T-helper 17 cell (primary cell): ENCODE measurements at places on chromosomes 2 and 18. TPM values are rescaled to one million over a fixed set of nuclear protein-coding genes. Genes with fewer than 3 reads are reported as not detected.

Gene MDH1B
- not detected for total RNA-seq

Gene ANKRD29
- total RNA-seq = 0.26 TPM

Gene SATB2
- 0.29 TPM for total RNA-seq

Gene NFATC1
- total RNA-seq = 77.8 TPM

Gene SP100
- total RNA-seq = 220 TPM

Gene VWC2L
- total RNA-seq = not detected

Gene FSHR
- not detected for total RNA-seq

- peaks cover 2% of the 10 kb centered on the region for H3K36me3 ChIP-seq
- no peak overlapping the region for H3K27ac ChIP-seq
- peaks cover 31% of the 10 kb centered on the region for H3K27me3 ChIP-seq
- H3K4me1 ChIP-seq = peaks cover 13% of the 10 kb centered on the region
- H3K4me3 ChIP-seq = peak overlapping the region; percentile 3
- DNase-seq = no peak
These were observed 76.9 kb upstream of the SMAD2 start for GRCh38 chr18:48007381-48007780.

GRCh38 chr2:237642038-237642734 lies 14.8 kb downstream of the LRRFIP1 start:
- peaks cover 25% of the 10 kb centered on the region for H3K27me3 ChIP-seq
- H3K4me1 ChIP-seq = peaks cover 3% of the 10 kb centered on the region
- DNase-seq = no peak
- H3K4me3 ChIP-seq = no peak overlapping the region

DNA sequence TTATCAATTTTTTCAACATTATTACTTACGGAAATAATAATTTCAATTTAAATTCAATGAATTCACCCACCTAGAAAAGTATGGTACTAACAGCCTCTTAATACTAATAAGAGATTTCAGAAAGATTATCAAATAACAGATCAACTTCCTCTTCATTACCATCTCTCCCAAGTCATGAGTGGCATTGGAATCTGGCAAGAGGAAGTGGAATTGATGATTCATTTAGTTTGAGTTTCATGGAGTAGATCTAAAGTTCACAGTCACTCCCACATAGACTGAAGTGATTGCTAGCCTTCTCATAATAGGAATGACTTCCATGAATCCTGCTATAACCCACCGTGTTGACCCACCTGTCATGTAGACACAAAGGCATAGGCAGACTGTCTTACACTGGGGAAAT lies 77.7 kb upstream of the WDR75 start:
- no peak for DNase-seq
- no peaks in the 10 kb centered on the region for H3K36me3 ChIP-seq
- H3K4me1 ChIP-seq = no peaks in the 10 kb centered on the region
- H3K27me3 ChIP-seq = no peaks in the 10 kb centered on the region

DNA sequence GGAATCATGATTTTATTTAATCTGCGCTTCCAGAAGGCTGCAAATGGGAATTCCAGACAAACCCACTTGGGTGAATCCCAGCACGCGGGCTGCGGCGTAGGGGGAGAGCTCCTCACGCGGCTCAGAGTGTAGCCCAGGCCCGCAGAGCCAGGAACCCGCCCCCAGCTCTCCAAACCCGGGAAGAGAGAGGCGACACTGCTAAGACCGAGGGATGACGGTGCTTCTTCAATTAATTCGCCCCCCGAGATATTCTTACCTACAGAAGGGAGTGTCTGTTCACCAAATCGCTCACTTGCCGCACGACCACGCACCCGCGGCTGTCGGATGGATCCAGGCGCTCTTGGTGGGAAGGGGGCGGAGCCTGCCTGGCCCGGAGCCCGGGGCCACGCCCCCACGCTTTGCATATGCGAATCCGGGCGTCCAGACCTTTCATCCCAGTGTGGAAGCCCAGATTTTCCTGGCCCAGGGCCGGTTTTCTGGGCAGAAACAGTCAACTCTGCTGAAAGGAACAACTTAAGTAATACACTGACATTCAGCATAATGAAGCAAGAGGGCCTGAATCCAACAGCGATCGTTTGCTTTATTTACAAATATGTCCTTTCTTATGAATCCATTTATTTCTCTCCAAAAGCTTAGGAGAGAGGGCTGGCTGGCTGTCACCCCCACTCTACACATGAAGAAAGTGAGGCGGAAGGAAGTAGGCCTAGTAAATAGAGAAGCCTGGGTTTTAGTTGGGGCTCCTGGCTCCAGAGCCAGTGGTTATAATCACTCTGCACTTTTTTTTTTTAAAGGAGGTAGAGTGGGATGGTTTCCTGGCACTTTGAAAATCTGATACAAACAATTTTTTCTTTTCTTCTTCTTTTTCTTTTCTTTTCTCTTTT lies at the start of gene SLC19A3:
SLC19A3 (minus strand) TSS at position 342 of the 881 bp plus-strand sequence. CDS start 15,710 bp downstream, outside the sequence.
- H3K27ac ChIP-seq = no peak within 1 kb of the TSS
- DNase-seq = no peak
- H3K4me3 ChIP-seq = peak within 1 kb of the TSS; percentile 59
- H3K36me3 ChIP-seq = no peaks in the 10 kb centered on the region

DNA sequence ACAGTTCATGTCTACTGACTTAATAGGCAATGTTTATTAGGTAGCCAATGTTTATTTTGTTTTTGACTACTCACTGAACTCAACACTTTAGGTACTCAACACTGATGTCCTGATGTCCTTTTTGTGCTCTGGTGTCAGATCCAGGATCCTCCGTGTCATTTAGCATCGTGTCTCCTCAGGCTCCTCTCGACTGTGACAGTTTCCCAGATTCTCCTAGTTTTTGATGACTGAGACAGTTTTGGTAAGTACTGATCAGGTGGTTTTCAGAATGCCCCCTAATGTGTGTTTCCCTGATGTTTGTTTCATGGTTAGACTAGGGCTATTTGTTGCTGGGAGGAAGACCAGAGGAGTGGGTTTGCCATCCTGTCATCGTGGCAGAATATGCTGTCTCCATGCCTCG lies 719.7 kb upstream of the SOX11 start:
- H3K4me1 ChIP-seq = no peaks in the 10 kb centered on the region
- H3K36me3 ChIP-seq = no peaks in the 10 kb centered on the region
- no peak overlapping the region for H3K4me3 ChIP-seq
- no peak overlapping the region for H3K27ac ChIP-seq
- no peak for DNase-seq

DNA sequence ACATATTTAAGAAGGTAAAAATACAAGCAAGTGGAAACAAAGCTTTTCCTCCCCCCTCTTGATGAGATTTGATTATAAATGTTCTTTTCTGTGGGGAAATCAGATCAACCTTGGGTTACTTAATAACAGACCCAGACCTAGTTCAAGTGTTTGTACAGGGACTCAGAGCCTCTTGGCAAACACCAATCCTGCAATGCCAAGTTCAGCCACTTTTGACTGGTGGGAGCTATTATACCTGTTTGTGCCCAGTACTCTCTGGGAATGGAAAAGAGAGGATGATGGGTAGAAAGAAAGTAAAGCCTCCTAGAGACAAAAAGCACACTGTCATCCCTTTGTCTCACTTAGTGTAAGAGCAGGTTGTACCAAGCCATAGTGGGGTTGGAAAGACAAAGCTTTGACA lies 63.8 kb upstream of the EPHA4 start:
- H3K4me3 ChIP-seq = no peak overlapping the region
- peaks cover 7% of the 10 kb centered on the region for H3K27me3 ChIP-seq
- H3K27ac ChIP-seq = no peak overlapping the region
- no peaks in the 10 kb centered on the region for H3K4me1 ChIP-seq
- no peak for DNase-seq

GRCh38 chr2:128579825-128580224 lies 261.2 kb upstream of the HS6ST1 start:
- H3K4me3 ChIP-seq = no peak overlapping the region
- H3K36me3 ChIP-seq = peaks cover 2% of the 10 kb centered on the region
- no peak overlapping the region for H3K27ac ChIP-seq
- H3K4me1 ChIP-seq = no peaks in the 10 kb centered on the region
- DNase-seq = no peak

DNA sequence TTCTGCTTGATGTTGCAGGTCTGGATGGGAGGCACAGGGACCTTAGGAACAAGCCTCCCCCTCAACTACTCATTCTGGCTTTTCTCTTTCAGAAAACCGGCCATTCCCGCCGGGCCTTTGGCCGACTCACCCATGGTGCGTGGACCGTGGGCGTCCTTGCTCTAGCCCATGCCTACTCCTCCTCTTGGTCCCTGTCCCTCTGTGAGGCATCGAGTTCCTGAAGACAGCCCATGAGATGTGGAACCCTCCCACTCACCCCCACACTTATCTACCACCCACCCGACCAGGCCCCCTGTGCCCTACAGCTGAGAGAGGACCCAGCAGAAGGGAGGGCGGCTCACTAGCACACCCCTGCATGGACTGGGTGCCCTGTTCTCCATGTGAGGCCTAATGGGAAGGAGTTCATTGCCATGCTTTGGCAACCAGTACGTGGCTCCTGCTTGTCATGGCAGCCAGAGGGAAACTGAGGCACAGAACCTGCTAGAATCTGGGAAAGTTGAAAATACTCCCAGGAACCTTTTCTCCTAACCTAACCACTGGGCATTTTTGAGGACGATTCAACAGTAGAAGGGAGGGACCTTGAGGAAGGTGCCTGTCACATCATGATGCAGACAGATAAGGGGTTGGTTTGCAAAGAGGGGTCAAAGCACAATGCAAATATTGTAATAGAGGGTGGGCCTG lies 8.5 kb downstream of the SPEG start:
- no peak for DNase-seq
- H3K4me1 ChIP-seq = peaks cover 13% of the 10 kb centered on the region
- H3K27me3 ChIP-seq = peaks cover 5% of the 10 kb centered on the region

DNA sequence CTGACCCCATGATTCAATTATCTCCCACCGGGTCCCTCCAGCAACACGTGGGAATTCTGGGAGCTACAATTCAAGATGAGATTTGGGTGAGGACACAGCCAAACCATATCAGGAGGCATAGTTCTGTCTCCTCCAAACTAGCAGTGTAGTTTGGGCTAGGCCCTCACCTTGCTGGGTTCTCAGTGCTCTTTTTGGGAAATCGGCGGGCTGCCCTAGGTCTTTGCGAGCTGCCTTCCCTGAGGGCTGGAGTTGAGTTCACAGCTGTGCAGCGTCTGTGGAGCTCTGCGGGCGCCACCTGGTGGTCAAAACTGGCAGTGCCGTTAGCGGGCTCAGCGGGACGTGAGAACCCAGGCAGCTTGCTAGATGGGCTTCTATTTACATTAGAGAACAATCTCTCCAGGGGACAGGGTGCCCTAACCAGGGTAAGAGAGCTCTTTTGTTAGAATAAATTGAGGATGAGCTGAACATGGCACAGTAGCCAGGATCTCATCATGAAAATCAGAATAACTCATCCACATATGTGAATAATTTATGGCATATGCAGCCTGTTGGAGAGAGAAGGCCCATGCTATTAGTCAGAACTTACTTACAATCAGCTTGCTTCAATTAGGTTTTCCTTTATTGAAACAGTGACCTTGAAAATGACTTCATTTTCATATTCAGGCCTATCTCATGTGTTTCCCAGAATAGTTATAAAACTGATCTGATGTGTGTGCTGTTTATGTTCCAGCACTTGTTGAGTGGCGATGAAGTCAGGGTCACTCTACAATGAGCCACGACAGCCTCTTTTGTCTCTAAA lies 27.4 kb upstream of the YES1 start:
- peaks cover 9% of the 10 kb centered on the region for H3K4me1 ChIP-seq
- H3K27me3 ChIP-seq = peaks cover 23% of the 10 kb centered on the region
- H3K36me3 ChIP-seq = no peaks in the 10 kb centered on the region
- peak; percentile 86 for DNase-seq
- no peak overlapping the region for H3K27ac ChIP-seq
